ENCODE measurements at places on chromosomes 11 and 22.
A peak's percentile ranks its signal among the peaks of the same experiment; 100 is the strongest.

DNA sequence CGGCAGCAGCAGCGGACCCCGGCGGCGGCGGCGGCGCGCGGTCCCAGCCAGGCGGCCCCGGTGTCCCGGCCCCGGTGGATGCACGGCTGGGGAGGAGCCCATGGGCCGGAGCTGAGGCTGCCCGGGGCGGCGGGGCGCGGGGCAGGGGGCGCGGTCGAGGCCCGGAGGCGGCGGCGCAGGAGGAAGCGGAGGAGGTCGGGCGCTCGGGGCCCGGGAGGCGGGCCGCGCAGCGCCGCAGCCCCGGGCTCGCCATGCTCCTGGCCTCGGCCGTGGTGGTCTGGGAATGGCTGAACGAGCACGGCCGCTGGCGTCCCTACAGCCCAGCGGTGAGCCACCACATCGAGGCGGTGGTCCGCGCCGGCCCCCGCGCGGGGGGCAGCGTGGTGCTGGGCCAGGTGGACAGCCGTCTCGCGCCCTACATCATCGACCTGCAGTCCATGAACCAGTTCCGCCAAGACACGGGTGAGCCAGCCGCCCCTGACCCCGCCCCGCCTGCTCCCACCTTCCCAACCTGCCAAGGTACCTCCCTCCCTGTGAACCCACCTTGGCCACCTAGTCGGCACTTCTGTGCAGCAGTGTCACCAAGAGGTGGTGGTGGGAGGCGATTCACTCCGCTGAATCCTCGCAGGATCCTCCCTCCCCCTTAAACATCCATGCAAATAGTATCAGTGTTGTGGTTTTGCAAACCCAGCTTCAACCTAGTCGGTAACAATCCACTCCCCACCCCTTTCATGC is 580 bp downstream of the DTX4 start:
- DNase-seq = no peak

- DNase-seq = peak; percentile 74
Observed at GRCh38 chr22:48740731-48741405, 1086.8 kb downstream of the BRD1 start.

DNA sequence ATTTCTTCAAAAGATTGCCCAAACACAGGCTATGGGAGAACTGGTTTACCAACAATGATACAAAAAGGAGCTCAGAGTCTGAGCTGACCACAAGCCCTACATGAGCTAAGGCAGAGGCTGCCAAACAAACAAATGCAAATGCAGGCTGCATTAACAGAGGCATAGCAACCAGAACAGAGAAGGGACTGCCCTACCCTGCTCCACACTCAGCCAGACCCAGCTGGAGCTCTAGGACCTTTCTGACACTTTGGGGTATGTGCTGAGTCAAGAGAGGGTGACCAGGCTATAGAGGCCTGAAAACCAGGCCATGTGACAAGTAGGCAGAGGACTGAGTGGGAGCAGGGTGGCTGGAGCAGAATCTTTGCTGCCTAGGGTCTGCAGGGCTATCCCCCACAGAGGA is 17.8 kb upstream of the P2RY2 start:
- DNase-seq = no peak

GRCh38 chr22:49590851-49591445 is 236.7 kb downstream of the BRD1 start:
- no peak for DNase-seq

- no peak for DNase-seq
Observed at GRCh38 chr11:117818041-117818873, 6.3 kb downstream of the FXYD2 start.

GRCh38 chr11:45530776-45531175 is 134.6 kb downstream of the CHST1 start:
- DNase-seq = no peak

DNA sequence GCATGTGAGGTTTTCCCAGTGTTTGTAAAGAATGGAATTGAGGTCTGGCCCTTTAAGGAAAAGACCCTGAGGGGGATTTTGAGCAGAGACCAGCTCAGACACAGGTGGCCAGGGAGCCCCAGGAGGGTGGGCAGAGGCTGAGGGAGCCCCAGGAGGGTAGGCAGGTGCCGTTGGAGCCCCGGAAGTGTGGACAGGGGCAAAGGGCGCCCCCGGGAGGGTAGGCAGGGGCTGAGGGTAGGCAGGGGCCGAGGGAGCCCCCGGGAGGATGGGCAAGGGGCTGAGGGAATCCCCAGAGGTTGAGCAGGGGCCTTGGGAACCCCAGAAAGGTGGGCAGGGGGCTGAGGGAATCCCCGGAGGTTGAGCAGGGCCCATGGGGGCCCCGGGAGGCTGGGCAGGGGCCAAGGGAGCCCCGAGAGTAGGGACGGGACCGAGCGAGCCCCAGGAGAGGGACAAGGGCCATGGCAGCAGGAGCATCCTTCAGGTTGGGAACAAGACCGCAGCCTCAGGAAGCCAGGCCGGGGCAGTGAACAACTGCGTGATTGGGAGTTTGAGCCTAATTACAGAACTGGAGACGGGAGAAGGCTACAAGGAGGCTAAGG is 292.0 kb downstream of the BRD1 start:
- DNase-seq = peak; percentile 56

DNA sequence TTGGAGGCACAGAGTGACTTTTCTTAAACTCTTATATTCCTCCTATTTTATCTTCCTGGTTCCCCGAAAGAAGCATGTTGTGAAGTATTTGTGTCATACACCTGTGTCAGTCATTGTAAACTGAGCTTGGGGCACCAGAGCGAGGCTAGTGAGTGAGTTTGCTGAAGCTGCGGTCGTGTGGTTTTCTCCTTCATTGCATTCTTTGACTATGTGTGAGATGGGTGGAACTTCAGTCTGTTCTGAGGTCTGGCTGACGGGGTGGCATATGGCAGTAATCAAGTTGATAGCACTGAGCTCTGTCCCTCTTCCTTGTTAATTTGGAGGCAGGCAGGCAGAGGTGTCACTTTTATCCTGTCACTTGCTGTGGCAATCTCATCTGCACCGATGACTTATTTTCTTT is 4.2 kb downstream of the VPS26B start:
- no peak for DNase-seq

All from lower leg skin (tissue), 4 donors.